IMR-90 (cell line): ENCODE measurements at places on chromosomes 12 and 14. TPM values are rescaled to one million over a fixed set of nuclear protein-coding genes. Genes with fewer than 3 reads are reported as not detected.

Gene LUM
- 46.1 and 50.0 TPM in 2 replicates for total RNA-seq

- no peak overlapping the region for H3K4me3 ChIP-seq
- H3K4me1 ChIP-seq, result no peaks in the 10 kb centered on the region; the same call in 1 of the 2 replicates
- no peaks in the 10 kb centered on the region for H3K27me3 ChIP-seq
- H3K27ac ChIP-seq, result no peak overlapping the region
Measured at GRCh38 chr12:58750484-58750883, 169.8 kb downstream of the LRIG3 start.

- no peak overlapping the region for H3K27ac ChIP-seq
- no peaks in the 10 kb centered on the region; the same call in 1 of the 2 replicates for H3K4me1 ChIP-seq
- H3K27me3 ChIP-seq, result no peaks in the 10 kb centered on the region
- H3K4me3 ChIP-seq, result no peak overlapping the region
- no peak for DNase-seq
- H3K36me3 ChIP-seq, result no peaks in the 10 kb centered on the region
Measured at GRCh38 chr12:31310488-31310887, 15.5 kb downstream of the SINHCAF start.

- no peaks in the 10 kb centered on the region for H3K27me3 ChIP-seq
- no peak overlapping the region for H3K27ac ChIP-seq
- H3K4me3 ChIP-seq, result no peak overlapping the region
- H3K4me1 ChIP-seq, result no peaks in the 10 kb centered on the region
- no peaks in the 10 kb centered on the region for H3K36me3 ChIP-seq
- DNase-seq, result no peak
Measured at GRCh38 chr12:38392554-38393144, 76.1 kb downstream of the ALG10B start.

- no peak overlapping the region for H3K4me3 ChIP-seq
- no peak overlapping the region for H3K27ac ChIP-seq
- DNase-seq, result no peak
- peaks cover 19% of the 10 kb centered on the region for H3K27me3 ChIP-seq
- no peaks in the 10 kb centered on the region for H3K36me3 ChIP-seq
- H3K4me1 ChIP-seq, result 0 out of 2 replicates have a peak, but pooled peaks cover 3% of the 10 kb centered on the region
Measured at GRCh38 chr14:23125011-23125410, 6.0 kb upstream of the CEBPE start.

- peaks cover 2% of the 10 kb centered on the region; the same call in 1 of the 2 replicates for H3K27me3 ChIP-seq
- H3K36me3 ChIP-seq, result no peaks in the 10 kb centered on the region
- H3K4me3 ChIP-seq, result no peak overlapping the region
- H3K27ac ChIP-seq, result no peak overlapping the region
Measured at GRCh38 chr12:92334552-92334951, 188.9 kb upstream of the BTG1 start.

DNA sequence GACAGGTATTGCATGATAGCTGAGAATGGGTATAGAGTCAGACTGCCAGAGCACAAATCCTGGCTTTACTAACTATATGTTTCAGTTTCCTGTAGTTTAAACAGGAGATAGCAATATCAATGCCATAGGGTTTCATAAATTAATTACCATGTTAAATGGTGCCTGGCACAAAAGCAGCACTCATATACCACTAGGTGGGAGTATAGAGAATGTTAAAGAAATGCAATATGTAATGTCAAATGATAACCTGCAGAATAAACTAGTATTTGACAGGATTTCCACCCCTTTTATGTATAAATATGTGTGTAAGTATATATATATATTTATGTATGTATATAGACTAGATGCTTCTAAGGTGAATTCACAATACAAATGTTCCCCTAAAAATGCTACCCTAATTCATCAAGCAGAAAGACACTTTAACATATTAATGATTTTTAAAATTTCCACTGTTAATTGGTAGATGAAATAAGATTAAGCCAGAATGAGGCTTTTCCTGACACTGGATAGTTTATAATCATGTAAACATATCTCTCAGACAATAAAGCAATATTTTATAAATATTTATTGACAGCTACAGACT, 8.6 kb downstream of the WDR89 start:
- no peaks in the 10 kb centered on the region for H3K4me1 ChIP-seq
- no peak overlapping the region for H3K27ac ChIP-seq
- H3K36me3 ChIP-seq, result no peaks in the 10 kb centered on the region
- DNase-seq, result peak; percentile 44
- H3K4me3 ChIP-seq, result no peak overlapping the region
